ENCODE measurements at places on chromosomes 7 and 10.
A peak's percentile ranks its signal among the peaks of the same experiment; 100 is the strongest.

DNA sequence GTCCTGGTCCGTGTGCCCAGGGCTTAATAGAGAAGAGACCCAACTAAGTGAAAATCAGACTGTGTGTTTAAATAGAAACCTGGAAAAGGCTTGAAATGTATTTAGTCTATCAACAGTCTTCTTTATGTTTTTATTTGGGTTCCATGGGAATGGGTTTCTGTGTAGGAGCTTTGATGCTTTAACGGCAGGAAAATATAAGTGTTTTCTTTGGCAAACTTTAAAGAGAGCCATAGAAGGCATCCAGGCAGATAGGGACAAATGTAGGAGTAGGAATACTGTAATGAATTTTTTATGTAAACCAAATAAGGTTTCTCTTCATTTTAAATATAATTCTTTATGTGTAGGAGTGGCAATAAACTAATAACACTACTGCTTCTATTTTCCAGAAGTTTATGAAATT is 989.0 kb downstream of the GATA3 start:
- DNase-seq, result no peak

GRCh38 chr10:78190051-78190825 is 156.6 kb downstream of the RPS24 start:
- no peak for DNase-seq

GRCh38 chr10:81963606-81964005 is 88.6 kb downstream of the NRG3 start:
- DNase-seq, result no peak

DNA sequence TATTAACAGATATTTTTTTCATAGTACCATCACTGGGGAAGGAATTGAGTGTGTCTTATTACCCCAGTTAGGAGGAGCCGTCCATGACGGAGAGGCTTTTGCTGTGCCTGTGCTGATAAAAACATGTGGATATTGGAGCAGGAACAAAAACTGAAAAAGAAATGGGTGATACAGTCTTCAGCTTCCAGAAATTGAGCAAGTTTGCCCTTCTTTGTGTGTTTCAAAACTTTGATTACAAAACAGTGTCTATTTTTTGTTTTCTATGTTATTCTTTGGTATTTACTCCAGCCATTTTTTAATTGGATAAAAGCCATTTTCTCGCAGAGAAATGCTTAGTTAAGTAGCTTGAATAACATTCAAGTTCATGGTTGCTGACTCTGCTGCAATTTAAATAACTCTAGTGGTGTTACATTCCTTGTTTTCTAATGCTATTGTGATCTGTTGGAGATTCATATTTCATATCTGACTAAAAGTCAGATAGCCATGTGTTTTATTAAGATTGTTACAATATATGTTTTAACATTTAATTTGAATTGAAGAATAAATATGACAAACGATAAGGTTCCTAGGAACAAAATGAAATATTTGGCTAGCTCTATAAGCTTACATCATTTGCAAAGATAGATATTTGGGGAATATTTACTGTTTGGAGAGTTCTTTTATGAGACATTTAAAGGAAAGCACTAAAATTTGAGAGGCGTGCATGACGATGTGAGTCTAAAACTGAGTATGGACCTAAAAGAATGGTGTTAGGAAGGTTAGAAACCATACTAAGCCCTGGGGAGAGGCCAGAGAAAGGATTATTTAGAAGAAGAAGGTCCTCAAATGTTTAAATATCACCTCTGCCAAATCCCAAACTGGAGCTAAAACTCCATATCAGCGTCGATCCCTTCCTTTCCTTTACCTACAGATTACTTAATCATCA is 747.3 kb upstream of the CELF2 start:
- no peak for DNase-seq

DNA sequence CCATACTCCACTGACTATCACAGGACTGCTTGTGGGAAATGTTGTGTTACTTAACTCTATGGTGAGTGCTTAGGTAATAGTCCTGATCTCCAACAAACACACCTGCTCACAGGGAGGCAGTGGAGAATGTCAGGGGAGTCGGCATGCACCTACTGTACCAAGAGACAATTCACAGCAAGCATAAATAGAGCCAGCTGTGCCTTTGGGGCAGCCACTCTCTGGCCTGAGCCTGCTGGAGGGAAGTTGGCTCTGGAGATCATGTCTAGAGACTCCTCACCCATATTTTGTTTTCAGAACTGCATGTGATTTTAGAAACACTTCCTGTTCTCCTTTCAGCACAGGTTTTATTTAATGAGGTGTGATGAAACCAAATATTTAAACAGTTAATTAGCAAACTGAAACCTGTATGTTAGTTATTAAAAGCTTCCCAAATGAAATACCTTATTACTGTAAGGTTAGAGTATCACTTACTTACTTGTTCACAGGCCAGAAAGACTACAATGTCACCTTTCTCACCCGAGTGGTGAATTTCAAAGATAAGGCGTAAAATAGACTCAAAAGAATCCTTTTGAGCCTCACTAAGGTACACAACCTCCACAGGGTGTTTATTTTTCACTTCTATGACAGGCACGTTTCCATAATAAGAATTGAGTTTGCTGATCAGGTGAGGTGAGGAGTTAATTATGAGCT is 21.8 kb downstream of the DHX32 start:
- no peak for DNase-seq

DNA sequence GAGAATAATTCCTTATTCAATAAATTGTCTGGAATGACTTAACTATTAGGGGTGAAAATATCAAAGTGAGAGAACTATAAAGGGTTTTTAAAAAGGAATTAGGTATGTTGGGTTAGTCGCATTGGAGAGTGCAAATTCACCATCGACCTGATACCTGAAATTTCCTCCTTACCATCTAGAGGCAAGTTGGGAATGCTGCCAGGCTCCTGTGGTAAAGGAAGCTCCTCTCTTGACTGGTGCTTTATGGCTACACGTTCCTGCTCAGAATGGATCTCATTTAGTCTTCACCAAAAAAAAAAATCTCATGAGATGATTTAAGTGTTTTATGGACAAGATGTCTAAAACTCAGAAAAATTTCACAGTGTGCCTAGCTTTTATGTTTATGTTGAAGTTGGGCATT is 129.8 kb downstream of the EGFR start:
- DNase-seq, result no peak

DNA sequence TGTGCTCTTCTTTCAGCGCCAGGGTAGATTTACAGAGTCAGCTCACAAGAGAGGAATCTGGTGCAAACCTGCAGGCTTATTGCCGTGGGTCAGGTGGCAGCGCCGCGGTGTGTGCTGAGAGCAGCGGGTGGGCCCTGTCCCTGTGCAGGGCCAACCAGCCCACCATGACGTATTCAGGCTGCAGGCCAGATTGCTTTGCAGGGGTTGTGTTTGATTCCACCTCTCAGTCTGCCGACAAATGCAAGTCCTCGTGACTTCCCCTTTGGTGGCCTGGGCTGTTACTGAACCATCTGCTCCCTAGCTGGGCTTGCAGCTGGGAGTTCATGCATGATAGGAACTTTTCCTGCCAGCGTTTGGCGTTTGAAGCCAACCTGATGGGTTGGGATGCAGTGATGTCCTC is 66.7 kb upstream of the LEP start:
- DNase-seq, result no peak

DNA sequence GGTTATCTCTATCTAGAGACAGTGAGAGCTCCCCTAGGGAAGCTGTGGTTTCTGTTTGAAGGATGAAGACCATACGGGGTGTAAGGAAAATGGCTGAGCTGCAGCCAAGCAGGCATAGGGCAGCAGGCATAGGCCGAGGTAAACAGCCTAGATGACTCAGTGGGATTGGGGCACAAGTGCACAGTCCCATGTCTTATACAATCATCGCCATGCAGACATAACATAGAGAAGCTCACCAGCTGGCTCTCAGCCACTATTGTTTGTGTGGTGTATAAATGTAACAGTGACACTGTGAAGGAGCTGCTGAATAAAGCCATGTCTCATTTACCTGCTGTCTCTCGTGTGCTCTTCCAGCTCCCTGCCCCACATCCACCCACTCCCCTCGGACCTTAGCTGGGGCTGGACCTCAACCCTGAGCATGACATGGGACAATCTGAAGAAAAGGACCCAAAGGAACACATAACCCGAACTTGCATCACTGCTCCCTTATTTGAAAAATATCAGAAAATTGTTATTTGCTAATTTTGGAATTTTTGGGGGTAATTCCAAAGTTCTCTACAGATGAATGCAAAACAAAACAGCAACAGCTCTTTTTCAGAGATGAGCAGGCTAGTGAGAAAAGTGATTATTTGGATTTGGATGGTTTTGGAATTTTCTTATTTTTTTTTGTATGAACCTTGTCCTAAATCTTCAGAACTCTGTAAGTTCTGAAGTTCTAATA is 582.7 kb downstream of the REEP3 start:
- DNase-seq, result no peak

DNA sequence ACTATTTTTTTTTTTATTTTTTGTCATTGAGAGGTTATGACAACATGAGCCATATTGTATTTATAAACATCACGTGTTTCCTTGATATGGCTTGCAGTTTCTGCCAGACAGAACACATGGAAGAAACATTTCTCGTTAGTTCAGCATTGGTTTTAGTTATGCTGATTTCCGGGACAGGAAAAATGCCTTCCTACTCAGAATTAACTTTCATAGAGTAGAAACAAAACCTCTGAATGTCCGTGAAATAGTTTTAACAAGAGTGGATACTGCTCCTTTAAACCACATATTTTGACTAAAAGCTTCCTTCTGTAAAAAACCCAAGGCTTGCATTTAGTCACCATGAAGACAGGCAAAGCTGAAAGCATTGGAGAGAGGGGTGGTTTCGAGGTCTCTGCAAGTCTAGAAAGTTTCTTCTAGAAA is 240.4 kb downstream of the KIAA1217 start:
- DNase-seq, result no peak

- DNase-seq, result peak; percentile 34
Observed at GRCh38 chr7:5824297-5824610, 42.8 kb upstream of the RNF216 start.

DNA sequence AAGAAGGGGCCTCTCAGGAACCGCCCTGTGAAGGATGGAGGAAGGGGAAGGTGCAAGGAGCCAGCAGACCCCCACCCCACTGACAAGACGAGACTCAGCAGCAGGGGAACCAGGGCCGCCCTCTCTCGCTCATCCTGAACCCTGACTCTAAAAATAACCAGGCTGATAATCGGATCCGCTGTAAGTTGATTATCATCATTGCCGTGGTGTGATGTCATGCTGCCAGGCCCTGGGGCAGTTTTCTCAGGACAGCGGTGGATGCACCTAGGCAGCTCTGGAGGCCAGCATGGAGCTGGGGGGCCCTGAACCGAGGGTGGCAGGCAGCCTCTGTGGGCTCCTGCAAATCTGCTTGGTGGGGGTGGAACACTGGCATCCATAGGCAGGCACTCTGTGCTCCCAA is 7.9 kb downstream of the RET start:
- no peak for DNase-seq

- DNase-seq, result no peak
Observed at GRCh38 chr7:94272821-94273583, 121.7 kb upstream of the COL1A2 start.

GRCh38 chr10:101817337-101818118 is 716 bp downstream of the OGA start:
- peak; percentile 60 for DNase-seq

GRCh38 chr10:4050061-4050460 is 265.1 kb upstream of the KLF6 start:
- no peak for DNase-seq

- no peak for DNase-seq
Observed at GRCh38 chr10:29332061-29332760, 43.3 kb downstream of the LYZL1 start.

GRCh38 chr7:128833148-128833945 is 3.1 kb downstream of the FLNC start:
- no peak for DNase-seq

- no peak for DNase-seq
Observed at GRCh38 chr7:2070151-2070763, 162.5 kb downstream of the MAD1L1 start.

DNA sequence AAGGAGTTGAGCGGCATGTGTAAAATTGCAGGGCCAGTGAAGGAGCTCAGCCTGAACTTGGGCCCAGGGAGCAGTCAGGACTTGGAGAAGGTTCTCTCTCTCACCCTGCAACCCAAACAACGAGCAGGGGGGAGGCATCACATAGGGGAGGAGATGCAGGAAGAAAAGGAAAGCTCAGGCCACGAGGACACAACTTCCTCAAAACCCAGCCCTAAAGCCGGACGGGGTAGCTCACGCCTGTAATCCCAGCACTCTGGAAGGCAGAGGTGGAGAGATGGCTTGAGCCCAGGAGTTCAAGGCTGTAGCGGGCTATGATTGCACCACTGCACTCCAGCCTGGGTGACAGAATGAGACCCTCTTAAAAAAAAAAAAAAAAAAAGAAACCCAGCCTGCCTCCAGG is 629.1 kb downstream of the PARD3 start:
- DNase-seq, result no peak

DNA sequence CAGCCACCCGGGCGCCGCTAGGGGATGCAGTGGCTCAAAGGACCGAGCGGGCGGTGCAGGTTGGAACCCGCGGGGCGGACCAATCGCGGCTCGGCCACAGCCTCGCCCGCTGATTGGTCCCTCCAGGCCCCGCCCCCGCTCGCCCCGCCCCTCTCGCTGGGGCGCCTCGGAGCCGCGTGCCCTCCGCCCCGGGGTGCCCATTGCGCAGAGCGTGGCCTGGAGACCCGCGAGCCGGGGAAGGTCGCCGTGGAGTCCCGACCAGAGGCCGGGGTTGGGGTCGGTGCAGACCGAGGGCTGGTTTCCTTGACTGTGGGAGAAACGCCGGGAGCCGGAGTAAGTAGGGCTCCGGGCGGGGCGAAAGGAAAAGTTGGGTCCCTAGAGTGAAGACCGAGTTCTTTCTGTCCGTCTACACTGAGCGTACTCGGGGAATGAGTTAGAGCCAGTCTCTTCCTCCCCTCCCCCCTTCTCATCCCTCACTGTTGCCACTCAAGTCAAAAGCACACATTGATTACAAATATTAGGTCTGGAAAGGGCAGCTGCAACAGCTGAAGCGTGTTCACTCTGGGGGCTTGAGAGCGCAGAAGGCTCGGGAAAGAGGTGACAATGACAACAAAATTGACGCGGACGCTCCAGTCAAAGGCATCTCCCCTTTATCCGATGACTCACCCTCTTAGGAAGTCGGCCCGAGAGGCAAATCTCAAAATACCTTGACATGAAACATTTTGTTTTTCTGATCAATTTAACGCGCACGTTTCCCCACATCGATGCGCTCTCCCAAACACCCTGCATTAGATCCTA is 843 bp upstream of the GATA3 start:
- peak; percentile 94 for DNase-seq

- no peak for DNase-seq
Observed at GRCh38 chr10:132609211-132609610, 71.6 kb downstream of the INPP5A start.

GRCh38 chr7:8113184-8113583 is 144.6 kb downstream of the GLCCI1 start:
- no peak for DNase-seq

DNA sequence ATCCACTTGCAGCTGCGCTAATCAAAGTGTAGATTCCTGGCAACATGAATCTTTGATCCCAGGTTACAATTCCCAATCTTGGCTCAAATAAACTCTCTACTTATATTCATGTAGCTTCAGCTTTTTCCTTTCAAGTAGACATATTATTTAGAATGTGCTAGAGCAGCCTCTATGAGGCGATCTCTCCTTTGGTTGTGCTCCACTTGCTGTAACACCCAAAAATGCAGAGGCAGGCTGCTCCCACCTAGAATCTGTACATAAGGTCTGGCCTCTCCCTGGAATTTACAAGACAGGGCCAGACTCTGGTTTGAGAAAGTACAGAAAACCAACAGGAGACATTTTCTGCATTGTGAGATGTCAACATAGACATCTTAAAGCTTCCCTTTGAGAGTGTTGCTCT is 23.1 kb downstream of the ZNF107 start:
- DNase-seq, result no peak
